Sciatic nerve (tissue), 2 donors: ENCODE measurements at places on chromosomes 1 and 21.

DNA sequence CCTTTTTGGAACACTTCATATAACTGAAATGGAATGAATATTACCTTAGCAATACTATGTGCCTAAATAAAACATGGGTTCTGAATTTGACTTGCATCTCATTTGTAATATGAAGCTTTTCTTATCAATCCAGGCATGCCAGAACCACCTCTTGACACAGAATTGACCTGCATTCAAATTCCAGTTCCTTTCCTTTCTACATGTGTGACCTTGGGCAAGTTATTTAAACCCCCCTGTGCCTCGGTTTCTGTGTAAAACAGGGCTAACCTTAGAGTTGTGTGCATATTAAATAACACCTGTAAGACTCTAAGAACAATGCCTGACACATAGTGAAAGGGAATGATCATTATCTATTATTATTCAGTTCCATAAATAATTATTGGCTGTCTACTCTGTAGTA is 2.0 kb upstream of the NOS1AP start:
- DNase-seq, result no peak

DNA sequence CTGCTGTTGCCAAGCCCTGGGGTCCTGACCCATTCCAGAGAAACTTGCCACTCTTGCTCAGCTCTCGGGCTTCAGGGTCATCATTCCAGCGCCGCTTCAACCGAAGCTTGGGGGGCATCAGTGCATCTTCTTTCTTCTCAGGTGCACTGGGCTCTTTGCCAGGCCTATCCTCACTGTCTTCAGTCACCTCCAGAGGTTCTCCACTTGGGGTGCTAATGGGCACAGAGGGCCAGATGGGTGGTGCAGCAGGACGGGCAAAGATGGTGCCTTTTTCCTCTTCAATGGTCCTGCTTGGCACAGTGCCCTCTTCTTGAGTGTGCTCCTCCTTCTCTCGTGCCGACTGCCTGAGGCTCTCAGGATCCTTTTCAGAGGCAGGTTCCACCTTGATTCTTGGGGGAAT is 13.3 kb downstream of the ETV3 start:
- DNase-seq, result no peak

DNA sequence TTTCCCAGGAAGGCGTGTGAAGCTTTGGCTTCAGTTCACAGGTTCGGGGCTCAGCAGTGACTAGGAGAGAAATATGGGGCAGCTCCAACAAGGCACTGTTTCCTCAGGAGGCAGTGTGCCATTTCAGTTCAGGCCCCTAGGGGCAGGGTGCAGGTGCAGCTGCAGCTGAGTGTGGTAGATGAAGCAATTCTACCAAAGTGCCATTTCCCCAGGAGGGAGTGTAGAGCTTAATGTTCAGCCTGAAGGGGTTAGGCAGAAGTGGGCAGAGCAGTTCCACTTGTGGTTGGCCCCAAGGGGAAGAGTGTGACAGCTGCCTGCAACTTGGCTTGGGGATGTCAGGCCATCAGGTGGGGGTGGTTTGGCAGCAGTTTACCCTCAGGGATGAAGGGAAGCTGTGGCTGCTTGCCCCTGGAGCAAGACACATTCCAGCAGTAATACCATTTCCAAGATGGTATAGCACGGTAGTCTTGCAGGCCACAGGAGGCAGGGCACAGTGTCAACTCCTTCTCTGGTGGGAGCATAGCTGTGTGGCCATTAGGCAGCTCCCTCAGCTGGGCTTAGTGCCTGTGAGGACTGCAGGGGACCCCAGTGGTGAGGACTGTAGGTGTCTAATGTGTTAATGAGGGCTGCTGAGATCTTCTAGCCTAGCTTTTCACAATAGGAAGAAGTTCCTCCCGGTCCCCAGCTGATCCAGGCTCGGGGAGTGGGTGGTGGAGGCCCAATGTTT is 34.7 kb downstream of the RGSL1 start:
- DNase-seq, result no peak

DNA sequence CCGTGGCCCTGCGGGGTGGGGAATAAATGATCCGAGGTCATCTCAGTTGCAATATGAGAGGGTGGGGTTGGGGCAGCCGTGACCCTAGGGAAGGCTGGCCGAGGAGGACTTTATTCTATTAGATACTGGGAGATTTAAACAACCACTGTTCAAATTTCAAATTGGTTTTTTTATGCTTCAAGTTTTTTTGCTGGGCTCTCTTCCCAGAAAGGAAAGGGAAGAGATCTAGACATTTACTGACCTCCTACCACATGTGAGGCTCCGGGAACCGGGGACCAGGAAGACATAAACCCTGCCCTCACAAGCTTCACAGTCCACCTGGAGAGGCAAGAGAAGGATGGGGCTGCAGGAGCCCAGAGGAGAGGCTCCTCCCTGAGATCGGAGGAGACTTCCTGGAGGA is 207.3 kb downstream of the FOXD2 start:
- no peak for DNase-seq

DNA sequence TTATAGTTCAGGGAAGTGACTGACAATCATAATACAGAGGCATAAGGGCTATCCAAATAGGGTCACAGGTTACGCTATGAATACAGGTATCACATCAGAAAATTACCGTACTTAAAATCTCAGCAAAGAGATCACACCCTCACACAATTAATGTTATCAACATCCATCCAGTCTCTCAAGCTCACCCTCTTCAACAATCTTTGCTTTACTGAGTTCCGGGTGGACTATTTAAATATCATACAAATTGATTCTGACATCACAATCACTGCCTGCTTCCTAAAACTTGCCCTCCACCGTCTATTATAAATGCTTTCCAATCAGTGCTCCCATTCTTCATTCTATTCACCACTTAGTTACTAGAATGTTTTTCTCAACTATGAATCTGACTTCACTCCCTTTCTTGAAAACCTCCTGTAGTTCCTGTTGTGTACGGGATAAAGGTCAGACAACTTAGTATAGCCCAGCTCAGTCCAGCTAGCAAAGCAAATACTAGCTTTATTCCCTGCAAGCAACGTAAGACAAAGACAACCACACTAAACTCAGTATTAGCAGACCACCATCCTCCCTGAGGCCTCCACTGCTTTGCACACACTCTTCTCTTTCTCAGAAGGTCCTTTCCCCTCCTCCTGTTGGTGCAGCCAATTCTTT is 398.7 kb downstream of the SMYD3 start:
- DNase-seq, result no peak

GRCh38 chr1:169692756-169693460 is 18.5 kb downstream of the SELL start:
- no peak for DNase-seq

DNA sequence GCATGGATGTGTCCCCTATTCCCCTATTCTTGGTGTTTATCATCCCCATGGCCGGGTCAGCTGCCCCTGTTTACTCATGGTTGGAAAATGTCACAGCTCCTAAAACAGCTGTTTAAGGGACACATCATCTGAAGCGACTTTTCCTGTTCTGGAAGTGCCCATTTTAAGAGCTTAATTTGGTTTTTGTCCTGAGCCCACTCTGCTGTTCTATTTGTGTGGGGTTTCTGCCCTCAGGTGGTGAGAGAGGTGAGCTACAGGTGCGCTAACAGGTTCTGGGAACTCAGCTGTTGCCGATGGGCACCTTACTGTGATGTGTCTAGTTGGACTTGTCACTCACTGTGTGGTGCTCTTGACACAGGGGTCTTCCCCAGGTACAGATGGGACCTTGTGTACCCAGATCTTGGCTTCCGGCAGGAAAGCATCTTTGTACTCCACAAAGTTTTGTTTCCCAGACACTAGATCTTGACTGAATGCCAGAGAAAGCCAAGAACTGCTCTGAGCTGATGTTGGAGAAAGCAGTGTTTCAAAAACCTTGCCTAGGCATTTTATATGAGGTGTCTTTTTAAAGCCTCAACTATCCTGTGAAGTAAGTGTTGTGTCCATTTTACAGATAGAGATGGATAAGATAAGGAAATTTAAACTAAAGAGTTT is 59.0 kb upstream of the CD1D start:
- DNase-seq, result no peak

GRCh38 chr1:225990705-225991464 is 8.3 kb downstream of the SDE2 start:
- no peak for DNase-seq

DNA sequence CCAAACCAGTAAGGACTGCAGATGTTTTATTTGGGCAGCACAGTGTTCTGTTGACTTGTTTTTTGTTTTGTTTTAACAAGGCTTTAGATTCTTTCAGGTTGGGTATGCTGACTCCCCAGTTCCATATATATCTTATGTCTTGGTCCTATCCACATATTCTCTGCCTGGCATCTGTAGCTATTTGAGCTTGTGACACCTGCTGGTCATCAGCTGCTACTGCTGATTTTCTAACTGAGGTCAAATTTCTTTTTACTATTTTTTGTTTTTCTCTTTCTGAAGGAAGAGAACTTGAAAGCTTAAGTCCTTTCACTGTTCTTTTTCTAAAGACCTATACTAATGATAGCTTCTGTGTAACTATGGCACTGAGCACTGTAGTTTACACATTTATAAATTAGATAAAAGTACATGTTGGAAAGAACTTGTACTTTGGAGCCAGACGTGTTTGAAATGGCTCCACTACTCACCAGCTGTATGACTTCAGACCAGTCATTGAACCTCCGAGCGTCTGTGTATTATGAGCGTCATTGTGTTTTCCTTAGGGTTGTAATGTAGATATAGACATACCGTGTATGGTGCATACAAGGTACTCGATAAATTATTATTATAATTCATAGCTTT is 109.4 kb downstream of the NRDC start:
- no peak for DNase-seq

- DNase-seq, result no peak
Observed at GRCh38 chr1:110781525-110781924, 91.4 kb upstream of the CD53 start.

DNA sequence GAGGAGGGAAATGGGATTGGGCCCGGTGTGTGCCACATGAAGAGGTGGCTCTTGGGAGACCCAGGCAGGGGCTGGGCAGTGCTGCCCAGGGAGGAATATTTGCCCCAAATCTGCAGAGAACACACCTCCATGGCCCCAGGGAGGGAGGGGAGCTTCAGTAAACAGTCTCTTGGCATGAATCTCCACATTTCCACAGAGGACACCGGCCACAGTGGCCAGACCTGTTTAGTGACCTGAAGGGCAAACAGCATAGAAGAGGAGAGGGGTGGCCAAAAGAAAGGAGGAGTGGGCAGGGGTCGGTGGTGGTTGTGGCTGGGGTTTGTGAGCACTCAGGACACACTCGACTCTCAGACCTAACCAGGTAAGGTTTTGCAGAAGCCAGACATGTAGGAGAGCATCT is 54.0 kb upstream of the IFFO2 start:
- no peak for DNase-seq

- no peak for DNase-seq
Observed at GRCh38 chr1:99540744-99541143, 105.2 kb upstream of the PALMD start.

DNA sequence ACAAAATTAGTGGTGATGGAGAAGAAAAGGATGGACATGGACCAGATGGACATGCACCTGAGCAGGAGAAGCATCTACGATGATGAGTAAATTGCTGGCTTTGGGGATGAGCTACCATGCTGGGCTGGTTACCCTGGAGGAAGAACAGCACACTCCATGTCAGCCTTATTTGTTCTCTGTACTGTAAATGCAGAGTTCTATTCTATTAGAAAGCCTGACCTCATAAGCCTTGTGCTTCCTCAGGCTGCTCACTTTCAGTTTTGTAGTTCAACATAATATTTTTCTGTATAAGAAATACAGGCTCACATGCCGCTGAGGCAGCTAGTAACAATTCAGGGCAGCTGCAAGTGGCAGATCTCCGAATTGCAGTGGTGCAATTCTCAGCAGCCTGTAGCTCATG is 249.6 kb downstream of the PLA2G4A start:
- no peak for DNase-seq

DNA sequence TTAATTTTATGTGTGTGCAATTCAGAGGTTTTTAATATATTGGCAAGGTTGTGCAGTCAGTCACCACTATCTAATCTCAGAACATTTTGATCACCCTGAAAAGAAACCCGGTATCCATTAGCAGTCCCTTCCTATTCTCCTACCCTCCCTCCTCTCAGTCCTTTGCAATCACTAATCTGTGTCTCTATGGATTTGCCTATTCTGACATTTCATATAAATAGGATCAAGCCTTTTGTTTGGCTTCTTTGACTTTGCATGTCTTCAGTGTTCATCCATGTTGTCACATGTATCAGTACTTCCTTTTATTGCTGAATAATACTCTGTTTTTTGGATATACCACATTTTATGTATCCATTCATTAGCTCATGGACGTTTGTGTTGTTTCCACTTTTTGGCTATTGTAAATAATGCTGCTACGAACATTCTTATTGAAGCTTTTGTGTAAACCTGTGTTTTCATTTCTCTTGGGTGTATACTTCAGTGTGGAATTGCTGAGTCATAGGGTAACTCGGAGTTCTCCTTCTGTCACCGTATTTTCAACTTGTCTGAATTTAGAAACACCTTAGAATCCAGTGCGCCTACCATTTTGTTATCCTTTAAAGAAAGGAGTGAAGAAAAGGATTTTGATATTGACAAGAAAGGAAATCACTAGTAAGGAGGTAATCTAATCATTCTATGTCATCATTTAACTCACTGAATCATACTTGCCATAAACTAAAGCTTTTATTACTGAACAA is 3.4 kb downstream of the CEP85 start:
- DNase-seq, result no peak

DNA sequence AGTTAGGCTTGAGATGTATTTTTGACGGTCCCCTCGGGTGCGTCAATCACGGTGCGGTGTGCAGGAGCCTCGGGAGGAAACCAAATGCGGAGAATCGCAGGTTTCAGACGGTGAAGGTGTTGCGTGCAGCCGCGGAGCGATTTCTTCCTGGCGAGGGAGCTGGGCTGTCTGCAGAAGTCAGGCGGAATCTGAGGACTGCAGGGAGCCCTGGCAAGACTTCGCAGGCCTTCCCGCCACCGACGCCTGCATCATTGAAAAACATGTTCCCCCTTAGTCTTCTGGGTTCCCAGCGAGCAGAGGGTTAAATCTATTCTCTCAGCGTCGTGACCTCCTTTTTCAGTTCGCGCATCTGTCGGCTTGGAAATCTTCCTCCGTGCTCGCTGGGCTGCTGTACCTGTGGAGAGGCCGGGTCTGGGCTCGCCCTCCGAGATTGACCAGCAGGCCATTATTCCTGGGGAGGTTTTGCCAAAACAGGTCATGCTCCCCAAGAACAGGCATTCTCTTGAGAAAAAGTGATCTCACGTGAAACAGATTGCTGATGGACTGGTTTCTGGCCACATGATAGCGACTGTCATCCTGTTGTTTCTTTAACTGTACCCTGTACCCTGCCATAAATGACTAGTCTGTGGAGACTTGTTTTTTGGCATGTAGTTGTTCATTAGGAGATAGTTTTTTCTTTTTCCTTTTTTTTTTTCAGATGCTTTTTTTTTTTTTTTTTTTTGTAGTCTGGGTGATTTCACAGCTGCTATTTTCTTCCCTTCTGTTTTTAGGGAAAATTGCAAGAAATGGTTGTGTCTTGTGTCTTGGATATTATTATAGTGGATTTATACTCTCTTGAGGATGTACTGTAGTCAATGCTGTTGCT is 894 bp downstream of the EPB41 start:
- no peak for DNase-seq

GRCh38 chr1:202154766-202155477 is 5.5 kb downstream of the PTPN7 start:
- no peak for DNase-seq

DNA sequence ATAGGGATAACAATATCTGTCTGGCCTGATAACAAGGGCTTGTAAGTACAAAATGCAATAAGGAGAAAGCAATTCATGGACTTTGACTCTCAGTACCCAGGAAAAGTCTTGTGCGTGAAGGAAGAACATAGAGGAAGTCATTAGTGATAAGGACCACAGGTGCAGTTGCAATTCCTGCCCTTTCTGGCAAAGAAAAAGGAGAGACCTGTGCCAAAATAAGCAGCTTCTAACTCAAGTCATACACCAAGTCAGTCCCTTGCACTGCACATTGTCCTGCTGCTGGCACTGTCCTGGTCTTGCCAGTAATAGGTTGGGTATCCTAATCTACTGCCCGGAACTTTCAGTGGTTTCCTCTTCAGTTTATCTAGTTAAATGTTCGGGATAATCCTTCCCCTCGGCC is 14.8 kb upstream of the SOD1 start:
- DNase-seq, result no peak
